ENCODE measurements at places on chromosomes 7 and 10.

- no peak for DNase-seq
Measured at GRCh38 chr10:127576740-127577161, 27.6 kb downstream of the NPS start.

- no peak for DNase-seq
Measured at GRCh38 chr7:16651396-16652239, 5.6 kb downstream of the BZW2 start.

DNA sequence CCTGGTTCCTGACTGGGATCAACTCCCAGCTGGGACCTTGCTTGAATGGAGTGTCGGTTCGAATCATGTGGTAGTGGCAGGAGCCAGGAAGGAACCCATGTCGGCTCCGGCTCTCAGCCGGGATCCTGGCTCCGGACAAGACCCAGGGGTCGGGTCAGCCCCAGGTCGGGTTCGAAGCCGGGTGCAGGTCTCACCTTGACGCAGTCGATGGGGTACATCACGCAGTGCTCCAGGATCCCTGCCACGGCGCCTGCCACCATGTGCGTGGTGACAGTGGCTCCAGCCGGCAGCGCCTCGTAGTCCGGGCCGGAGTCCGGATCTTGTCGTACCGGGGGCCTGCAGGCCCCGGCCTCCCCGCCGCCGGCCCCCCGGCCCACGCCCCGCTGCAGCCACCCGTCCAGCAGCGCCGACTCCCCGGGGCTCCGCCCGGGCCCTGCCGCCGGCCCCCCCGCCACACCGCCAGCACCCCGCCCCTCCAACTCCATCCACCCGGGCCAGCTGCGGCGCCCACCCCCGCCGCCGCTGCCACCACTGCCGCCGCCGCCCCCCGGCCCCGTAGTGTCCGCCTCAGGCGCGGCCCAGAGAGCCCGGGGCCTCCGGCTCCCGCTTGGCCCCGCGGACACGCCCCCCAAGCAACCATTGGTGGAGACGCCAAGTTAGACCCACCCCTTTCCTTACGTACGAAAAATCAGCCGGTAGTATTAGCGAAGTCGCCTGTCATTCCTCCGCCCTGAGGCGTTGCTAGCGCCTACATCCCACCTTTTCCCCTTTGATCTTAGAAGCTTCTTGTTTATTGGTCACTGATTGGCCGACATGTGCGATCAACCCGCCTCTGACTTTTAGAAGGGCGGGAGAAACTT is at the start of gene SLC25A28:
Gene SLC25A28, minus strand, starts transcription at position 589 of the 860 bp plus-strand sequence. Its CDS starts 104 bp downstream, at position 485.
- peak; percentile 80 for DNase-seq

DNA sequence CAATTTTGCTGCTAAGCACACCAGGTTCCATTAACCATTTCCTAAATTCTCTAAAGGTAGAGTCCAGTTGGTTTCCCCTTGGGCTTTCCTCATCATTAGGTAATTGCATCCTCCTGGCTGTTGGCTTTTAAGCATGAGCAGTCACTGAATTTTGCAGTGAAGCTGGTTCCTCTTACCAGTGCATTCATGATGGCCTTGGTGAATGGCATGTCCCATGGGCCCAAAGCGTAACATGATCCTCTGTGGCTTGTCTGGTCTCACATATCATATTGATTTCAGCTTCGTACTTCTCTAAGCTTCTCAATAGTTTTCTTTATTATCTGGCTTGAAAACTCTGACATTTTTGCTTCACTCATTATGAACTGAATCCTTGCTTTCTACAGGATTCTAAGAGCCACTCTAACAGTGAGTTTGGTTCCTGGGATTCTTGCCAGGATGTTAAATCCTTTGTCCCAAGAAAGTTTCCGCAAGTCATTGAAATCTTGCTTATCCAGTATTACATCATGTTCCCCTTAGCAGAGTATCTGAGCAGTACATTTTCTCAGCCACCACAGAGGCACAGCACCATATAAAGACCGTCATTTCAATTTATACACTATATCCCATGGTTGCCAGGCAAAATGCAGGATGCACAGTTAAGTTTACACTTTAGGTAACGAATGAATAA is 134.2 kb downstream of the PTN start:
- DNase-seq = no peak

GRCh38 chr7:35869810-35870209 is 69.0 kb downstream of the SEPTIN7 start:
- DNase-seq = no peak

GRCh38 chr10:114408968-114409444 is 4.7 kb upstream of the AFAP1L2 start:
- DNase-seq = no peak

- no peak for DNase-seq
Measured at GRCh38 chr10:122774231-122774630, 71.4 kb downstream of the CUZD1 start.

- DNase-seq = no peak
Measured at GRCh38 chr7:157499835-157500153, 163.0 kb downstream of the DNAJB6 start.

DNA sequence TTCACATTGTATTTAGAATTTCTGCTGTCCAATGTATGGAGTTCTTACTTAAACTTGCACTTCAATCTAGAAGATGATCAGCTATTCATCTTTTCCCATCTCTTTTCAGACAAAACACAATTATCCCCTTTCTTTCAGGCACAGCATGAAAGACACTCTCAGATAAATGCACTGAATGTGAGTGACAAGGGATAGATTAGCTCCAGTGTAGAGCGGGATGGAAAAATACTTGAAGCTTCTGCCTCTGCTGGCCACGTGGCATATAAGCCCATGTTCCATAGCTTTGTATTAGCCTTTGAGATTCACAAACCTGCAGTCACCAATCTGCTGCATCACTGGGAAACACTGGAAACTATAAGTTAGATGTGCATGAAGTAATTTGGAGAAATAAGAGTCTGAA is 162.2 kb upstream of the FAM3C start:
- no peak for DNase-seq

- no peak for DNase-seq
Measured at GRCh38 chr10:18650404-18650997, 886 bp downstream of the NSUN6 start.

- DNase-seq = no peak
Measured at GRCh38 chr10:93495654-93496321, 624 bp upstream of the CEP55 start.

- no peak for DNase-seq
Measured at GRCh38 chr10:14330388-14331061, at the start of gene FRMD4A. Gene FRMD4A (minus strand): TSS chr10:14330924.

DNA sequence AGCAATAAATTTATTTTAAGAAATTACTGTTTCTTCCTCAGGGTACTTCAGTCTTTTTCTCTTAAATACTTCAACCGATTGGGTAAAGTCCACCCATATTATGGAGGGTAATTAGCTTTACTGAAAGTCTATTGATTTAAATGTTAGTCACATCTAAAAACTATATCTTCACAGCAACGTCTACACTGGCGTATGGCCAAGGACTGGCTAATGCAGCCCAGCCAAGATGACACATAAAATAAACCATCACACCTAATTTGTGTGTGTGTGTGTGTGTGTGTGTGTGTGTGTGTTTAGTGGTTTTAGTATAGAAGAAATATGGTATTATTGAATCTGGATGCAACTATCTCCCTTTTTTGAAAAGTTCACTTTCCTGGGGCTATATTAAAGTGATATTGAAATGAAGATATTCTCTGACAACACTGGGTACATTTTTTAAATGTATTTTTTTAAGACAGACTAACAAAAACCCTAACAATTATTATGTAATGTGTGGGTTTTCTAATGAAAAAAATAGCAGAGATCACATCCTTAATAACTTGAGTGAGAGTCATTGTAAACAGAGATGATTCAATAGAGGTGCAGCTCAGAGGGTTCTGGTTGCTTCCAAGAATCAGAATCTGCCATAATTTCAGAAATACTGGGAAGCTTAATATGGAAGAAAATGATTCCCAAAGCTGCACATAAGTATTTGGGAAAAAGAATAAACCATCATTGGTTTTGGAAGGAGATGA is 584.2 kb upstream of the MBL2 start:
- no peak for DNase-seq

- no peak for DNase-seq
Measured at GRCh38 chr7:7553386-7553785, 13.3 kb upstream of the MIOS start.

- peak; percentile 46 for DNase-seq
Measured at GRCh38 chr10:15725603-15726002, 5.9 kb upstream of the ITGA8 start.

DNA sequence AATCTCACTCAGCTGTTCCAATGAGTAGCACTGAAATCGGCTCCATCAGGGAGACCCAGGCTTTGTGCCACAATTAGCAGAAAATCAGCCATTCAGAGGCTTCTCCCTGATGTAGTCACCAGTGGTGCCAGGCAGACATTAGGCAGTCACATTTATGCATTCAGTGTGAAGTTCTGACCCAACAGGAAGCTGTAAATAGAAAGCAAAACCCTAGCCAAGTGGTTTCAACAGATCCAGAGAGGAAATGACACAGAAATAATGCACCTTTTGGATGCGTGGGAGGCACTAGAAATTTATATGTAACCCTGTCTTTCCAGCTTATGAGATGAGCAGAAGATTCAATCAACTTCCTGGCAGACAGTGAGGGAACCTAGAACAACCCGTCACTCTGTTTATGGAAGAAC is 186.4 kb downstream of the PDE1C start:
- DNase-seq = no peak

- no peak for DNase-seq
Measured at GRCh38 chr7:117169907-117170306, 153.0 kb downstream of the WNT2 start.

DNA sequence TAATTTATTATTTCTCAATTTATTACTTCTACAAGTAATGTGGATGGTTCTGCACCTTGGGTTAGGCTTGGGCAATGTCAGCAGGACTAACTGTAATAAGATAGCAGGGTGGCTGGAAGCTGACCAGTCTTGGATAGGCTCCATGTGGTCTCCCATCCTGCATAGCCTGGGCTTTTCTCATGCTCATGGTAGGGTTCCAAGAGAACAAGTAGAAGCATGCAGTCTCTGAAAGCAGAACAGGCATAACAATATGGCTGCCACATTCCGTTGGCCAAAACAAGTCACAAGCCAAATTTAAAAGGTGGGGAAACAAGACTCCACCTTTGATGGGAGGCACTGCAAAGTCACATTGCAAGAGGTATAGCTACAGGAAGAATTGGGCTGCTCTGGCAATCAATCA is 98.6 kb upstream of the MDFIC start:
- no peak for DNase-seq

DNA sequence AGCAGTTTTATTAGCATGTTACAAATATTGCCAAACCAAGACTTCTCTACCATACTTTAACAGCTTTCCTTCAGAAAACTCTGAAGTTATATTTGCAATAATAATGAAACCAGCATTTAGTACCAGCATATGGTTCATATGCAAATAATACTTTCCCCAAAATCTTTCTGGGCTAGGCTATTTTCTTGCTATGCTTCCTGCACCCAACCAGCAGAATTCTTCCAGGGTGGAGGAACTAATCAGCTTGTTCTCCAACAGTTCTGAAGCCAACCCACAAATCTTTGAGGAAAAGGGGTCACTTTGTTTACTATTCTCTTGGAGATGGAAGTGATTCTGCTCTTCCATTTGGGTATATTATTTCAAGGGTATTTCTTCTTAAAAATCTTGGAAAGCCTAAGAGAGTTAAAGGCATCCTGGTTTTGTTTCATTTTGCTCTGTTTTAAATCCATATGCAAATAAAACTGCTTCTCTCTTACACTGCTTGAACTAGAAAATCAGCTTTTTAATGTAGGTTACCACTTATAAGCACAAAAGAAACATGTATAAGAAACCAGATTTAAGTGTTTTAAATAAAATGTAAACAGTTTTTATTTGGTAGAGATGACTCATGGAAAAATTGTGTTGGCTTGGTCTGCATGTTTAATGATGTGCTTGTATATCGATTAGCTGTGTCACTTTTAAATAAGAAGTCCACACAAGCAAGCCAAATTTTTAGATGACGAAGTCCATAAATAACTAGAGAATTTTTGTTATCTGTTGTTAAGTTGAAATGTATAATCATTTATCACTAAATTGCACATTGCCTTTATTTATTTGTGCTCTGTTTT is 103.7 kb downstream of the HECTD2 start:
- DNase-seq = no peak

GRCh38 chr7:83149466-83149865 is 13.2 kb downstream of the PCLO start:
- DNase-seq = no peak

- DNase-seq = no peak
Measured at GRCh38 chr7:46007194-46007593, 86.1 kb upstream of the IGFBP3 start.

DNA sequence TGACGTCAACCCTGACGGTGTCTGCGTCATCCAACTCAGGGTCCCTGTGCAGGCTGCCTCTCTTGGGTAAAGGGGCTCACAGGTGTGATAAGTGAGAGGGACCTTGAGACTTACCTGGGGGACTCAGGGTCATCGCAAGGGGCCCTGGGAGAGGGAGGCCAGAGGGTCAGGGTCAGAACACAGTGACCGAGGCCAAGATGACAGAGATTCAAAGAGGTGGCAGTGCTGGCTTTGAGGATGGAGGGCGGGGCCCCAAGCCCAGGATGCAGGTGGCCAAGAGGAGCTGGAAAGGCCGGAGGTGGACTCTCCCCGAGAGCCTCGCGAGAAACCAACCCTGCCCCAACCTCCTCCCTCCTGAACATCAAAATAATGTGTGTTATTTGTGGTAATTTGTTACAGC is 165.2 kb upstream of the PPP2R2D start:
- DNase-seq = no peak

DNA sequence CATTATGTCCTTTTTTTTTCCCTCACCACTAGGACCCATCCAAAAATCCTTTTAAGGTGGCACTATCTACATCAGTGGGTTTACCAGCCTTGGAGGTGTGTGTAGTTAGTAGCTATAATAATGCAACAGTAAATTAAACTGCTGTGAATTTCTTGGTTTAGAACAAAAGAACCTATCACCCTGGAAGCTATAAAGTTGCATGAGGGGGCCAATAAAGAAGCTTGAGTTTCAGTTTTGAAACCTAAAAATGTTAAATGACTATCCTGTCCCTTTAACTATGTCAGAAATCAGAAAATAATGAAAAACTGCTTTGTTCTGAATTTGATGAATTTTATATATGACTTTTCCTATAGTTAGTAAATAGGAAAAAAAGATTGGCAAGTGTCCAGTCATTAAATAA is 80.2 kb downstream of the POLL start:
- DNase-seq = no peak

DNA sequence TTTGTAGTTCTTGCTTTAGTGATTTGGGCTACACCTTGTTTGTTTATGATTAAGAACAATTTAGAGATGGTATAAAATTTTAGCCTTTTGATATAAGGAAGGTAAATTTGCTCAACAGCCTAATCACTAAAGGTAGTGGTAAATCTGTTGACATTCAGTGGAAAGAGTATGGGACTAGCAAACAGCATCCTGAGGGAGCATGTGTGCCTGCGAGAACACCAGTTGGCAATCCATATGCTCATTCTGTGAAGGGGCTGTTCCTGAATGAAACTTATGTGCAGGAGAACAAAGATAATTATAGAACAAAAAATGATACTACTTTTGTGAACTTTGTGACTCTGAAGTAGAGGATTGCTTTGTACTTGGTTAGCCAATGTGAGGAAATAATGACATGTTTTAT is 44.0 kb downstream of the CAPZA2 start:
- no peak for DNase-seq

All from 8988T (cell line).